Activated CD4-positive, alpha-beta T cell treated with anti-CD3 and anti-CD28 coated beads, Interleukin-2, amount 10 ng/mL, durations not matched to agents 24 days and 14 days (primary cell): ENCODE measurements at places on chromosomes 5 and 9. TPM values are rescaled to one million over a fixed set of nuclear protein-coding genes. Genes with fewer than 3 reads are reported as not detected.
A peak's percentile ranks its signal among the peaks of the same experiment; 100 is the strongest.

DNA sequence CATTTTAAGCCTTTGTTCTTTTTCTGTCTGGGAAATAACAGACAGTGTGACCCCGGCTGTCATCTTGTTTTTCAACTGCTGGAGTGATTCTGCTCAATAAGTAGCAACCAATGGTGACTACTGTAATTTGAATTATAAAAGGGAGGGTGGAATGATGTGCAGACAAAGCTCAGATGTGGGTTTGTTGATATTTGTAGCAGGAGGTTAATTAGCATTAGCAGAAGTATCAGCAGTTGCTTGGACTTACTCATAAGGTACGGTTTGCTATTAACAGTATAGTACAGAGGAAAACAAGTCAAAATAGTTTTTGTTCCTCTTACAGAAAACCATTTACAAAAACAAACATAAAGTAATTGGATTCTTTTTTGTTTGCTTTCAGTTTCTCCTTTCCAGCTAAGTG is 140.4 kb downstream of the TUSC1 start:
- no peak for DNase-seq

DNA sequence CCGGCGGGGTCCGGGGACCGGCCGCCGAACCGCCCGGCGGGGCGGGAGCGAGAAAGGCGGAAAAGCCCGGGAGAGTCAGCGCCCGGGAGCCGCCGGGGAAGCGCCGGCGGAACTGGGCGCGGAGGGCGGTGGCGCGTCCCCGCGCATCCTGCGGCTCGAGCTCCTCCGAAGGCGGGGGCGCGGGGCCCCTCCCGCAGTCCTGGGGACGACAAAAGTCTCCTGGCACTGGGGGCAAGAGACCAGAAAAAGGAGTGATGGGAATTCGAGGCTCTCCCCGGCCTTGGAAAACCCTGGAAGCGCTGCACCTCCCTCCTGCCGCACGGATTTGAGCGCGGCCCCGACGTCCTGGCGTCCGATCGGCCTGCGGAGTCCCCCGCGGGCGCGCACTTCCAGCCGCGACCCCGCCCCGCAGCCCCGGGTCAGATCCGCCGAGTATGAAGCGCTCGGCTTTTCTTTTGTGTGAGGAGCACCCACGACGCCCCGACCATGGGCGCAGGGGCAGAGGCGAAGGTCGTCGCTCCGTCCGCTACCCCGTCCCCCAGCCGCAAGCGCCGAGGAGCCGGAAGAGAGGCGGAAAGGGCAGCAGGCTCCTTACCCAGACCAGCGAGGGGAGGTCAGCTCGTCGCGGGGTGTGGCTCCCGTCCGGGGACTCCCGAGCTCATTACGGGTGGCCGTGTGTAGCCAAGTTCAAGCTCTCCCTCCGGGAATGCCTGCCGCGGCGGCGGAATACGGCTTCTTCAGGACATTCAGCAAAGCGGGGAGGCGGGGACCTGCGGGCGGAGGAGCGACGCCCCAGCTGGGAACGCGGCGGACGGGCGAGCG is at the start of gene EPB41L4A:
EPB41L4A (minus strand) TSS at position 114 of the 822 bp plus-strand sequence. CDS start 238 bp downstream, outside the sequence.
- peak; percentile 62 for DNase-seq

Gene NSG2
- total RNA-seq = not detected in 2 replicates

DNA sequence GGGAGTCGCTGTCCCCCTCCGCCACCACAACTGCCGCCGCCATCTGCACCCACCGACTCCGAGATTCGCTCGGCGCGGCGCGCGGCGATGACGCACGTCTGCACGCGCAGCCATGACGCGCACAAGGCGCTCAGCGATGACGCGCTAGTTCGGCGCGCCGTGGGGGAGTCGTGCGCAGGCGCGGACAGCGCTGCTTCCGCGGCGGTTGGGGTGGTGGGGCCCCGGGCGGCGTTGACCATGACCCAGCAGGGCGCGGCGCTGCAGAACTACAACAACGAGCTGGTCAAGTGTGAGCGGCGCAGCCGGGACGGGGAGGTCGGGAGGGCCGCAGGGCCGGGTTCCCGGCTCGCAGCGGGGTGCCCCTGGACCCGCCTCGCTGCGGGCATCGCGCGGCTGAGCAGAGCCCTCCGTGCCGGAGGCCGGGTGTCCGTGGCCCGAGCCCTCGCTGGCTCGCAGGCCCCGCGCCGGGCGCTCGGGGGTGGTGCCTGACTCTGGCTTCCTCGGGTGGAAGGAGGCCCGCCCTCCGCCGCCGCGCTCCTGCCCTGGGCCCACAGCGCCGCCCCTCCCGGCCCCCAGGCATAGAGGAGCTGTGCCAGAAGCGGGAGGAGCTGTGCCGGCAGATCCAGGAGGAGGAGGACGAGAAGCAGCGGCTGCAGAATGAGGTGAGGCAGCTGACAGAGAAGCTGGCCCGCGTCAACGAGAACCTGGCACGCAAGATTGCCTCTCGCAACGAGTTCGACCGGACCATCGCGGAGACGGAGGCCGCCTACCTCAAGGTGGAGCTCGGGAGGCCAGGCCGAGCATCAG is at the start of the genes ANAPC2 and SSNA1:
ANAPC2 (minus strand) TSS at position 71 of the 807 bp plus-strand sequence; CDS start at position 43, 28 bp downstream.
SSNA1 (plus strand) TSS at position 187 of the 807 bp plus-strand sequence; CDS start at position 238, 51 bp downstream.
- peak; percentile 99 for DNase-seq

Gene FSD1L
- total RNA-seq = 4.4 and 4.8 TPM in 2 replicates

DNA sequence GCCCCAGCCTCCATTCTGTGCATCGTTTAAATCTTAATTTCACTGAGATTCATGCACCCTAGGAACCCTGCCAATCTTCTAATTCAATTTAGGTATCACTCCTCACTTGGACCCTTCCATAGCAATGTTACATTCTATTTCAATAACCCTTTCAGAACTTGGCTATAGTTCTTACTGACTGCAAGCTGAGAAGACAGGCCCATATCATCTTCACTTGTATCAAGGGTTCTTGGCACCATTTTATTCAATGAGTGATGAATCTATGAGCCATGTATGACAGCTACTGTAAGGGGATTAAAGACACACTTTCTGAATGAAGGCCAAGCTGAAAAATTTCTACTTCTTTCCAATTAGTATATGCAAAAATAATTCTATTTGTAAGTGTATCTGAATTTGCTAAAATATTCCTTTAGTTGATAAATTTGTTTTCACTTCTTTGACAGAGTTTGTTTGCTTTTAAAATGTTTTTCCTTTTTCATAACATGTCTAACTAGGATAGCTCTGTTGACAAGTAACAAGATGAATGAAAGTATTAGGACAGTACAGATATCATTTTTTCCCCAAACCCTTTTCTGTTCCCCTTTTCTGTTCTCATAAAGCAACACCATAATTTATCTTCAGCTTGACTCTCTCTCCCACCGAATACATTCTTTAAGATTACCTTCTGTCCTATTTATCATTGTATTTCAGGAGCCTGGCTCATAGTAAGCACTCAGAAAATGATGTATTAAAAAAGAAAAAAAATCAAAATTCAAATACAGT is 9.6 kb downstream of the ITGA2 start:
- no peak for DNase-seq

DNA sequence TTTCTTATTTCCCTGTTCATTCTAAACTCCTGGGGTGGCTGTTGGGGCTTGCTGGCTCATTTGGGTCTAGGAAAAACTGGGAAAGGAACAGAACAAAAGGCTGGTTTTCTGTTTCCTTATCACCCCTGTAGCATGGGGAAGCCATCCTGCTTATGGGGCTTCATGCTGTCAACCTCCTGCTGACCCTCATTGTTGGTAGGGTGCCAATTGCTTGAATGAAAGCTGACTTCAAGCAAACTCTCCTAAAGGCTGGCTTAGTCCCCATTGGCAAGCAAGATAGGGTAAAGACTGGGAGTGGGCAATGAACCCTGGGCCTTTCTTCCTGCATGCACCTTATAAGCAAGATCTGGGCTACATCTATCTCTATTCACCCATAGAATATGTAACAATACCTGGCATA is 511.6 kb downstream of the DMAC1 start:
- DNase-seq = no peak

- no peak for DNase-seq
These were observed 18.2 kb downstream of the SLC22A5 start for GRCh38 chr5:132387640-132388117.
